Gastrocnemius medialis (tissue), 4 donors: ENCODE measurements at places on chromosomes 5 and 9. TPM values are rescaled to one million over a fixed set of nuclear protein-coding genes. Genes with fewer than 3 reads are reported as not detected.

DNA sequence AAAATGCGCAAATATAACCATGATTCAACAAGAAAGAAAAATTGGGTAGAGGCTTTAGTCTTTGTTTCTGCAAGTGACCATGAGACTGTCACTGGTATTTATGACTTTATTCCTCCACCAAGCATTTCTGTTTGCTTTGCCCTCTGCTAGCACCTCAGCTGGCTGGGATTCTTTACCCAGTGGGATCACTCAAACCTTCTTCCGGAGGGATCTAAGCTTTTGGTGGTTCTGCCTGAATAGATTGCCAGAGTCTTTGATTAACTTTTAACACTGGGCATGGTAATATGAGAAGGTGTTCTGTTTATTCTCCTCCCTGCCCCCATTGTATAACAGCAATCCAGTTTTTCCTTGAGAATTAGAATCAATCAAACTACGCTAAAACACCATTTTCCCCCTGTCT is 59.1 kb upstream of the FBN2 start:
- no peaks in the 10 kb centered on the region for H3K36me3 ChIP-seq
- H3K27ac ChIP-seq: no peak overlapping the region
- no peaks in the 10 kb centered on the region for H3K27me3 ChIP-seq
- H3K4me3 ChIP-seq: no peak overlapping the region
- no peaks in the 10 kb centered on the region for H3K4me1 ChIP-seq

DNA sequence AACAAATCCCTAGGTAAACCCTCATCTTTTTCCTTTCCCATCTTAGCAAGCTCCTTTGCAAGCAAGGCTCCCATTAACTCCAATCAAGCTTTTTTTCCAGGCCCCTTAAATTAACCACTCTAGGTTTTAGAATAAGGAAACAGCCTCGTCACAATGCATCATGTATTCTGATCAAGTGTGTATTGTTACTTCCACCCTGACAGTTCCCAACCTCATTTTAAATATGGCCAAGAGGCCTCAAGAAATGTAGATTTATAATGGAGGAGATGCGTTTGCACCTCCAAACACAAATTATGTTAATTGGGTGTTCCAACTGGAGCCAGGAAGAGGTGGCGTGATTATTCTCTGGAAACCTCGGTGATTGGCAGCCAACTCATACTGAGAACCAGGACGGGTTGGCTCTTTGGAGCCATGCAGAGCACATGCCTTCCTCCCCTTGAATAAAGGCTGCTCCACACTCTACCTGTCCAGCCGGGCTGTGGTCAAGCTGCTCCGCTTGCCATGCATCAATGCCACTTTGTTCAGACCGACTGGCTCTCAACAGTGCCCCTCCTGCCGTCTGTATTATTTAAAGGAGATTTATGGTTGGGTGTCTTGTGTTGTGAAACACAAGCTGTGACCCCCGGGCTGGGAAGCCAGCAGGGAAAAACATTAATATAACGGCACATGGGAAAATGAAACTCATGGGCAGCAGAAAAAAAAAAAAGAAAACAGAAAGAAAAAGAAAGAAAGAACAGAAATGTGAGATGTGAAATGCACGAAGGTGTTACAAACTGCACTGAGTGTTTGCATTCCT is 191.1 kb downstream of the EBF1 start:
- no peak for DNase-seq
- no peaks in the 10 kb centered on the region for H3K36me3 ChIP-seq

- no peaks in the 10 kb centered on the region for H3K4me1 ChIP-seq
- no peaks in the 10 kb centered on the region for H3K36me3 ChIP-seq
- no peak overlapping the region for H3K4me3 ChIP-seq
- peaks cover 18% of the 10 kb centered on the region for H3K27me3 ChIP-seq
- no peak overlapping the region for H3K27ac ChIP-seq
Measured at GRCh38 chr5:1246711-1247431, 21.7 kb downstream of the SLC6A18 start.

DNA sequence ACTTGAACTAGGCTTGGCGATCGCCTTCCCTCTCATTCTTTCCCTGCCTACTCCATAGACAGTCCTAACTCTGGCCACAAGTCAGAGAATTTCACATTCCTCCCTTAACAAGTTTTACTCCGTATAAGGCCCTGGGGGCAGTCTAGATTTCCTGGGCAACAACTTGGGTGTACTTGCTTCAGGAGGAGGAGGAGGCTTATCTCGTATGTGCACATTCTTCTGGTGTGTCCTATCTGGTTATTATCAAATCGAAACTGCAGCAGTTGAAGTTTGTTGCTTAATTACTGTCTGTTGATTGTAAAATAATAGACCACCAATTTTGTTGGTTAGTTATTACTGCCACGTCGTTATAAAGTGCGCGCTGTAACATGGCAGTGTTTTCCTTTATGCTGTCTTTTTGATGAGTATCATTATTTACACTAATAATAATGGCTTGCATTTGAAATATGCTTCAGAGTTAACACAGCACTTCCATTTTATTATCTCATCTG is 42.0 kb downstream of the PIP5K1B start:
- H3K4me3 ChIP-seq: no peak overlapping the region
- no peak overlapping the region for H3K27ac ChIP-seq
- H3K4me1 ChIP-seq: no peaks in the 10 kb centered on the region
- no peaks in the 10 kb centered on the region for H3K36me3 ChIP-seq

GRCh38 chr5:150057052-150057451 is 29.3 kb downstream of the CSF1R start:
- H3K4me3 ChIP-seq: no peak overlapping the region
- H3K36me3 ChIP-seq: peaks cover 38% of the 10 kb centered on the region
- no peaks in the 10 kb centered on the region for H3K27me3 ChIP-seq
- H3K4me1 ChIP-seq: no peaks in the 10 kb centered on the region
- no peak for DNase-seq
- no peak overlapping the region for H3K27ac ChIP-seq

- H3K27ac ChIP-seq: no peak overlapping the region
- H3K36me3 ChIP-seq: no peaks in the 10 kb centered on the region
- no peak overlapping the region for H3K4me3 ChIP-seq
Measured at GRCh38 chr9:12958708-12959107, 183.9 kb downstream of the LURAP1L start.

DNA sequence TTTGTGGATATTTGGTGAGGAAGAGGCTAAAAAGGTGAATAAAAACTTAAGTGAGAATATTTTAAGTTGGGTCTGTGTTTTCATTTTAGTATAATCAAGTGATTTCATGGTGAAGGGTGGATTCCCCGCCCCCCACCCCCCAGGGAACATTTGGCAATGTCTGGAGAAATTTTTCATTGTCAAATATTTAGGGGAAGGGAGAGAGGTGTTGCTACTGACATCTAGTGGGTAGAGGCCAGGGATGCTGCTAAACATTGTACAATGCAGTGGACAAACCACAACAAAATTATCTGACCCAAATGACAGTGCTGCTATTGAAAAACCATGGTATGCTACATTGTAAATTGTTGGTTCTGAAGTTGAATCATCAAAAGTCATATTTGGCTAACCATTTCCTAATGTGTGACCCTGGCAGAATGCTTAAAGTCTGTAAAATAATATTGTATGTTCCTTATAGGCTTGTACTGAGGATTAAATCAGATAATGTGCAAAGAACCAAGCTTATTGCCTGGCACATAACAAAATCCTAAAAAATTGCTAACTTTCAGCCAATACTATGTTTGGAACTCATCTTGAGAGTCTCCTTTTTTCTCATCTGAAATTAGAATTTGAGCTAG is 5.6 kb downstream of the C5orf24 start:
- H3K27ac ChIP-seq: no peak overlapping the region
- no peak overlapping the region for H3K4me3 ChIP-seq
- DNase-seq: no peak

- H3K4me3 ChIP-seq: no peak overlapping the region
- H3K27me3 ChIP-seq: no peaks in the 10 kb centered on the region
- no peak for DNase-seq
- no peaks in the 10 kb centered on the region for H3K36me3 ChIP-seq
Measured at GRCh38 chr5:92836855-92837755, 743.9 kb downstream of the NR2F1-AS1 start.

- DNase-seq: no peak
- H3K4me1 ChIP-seq: no peaks in the 10 kb centered on the region
- no peak overlapping the region for H3K4me3 ChIP-seq
- H3K36me3 ChIP-seq: no peaks in the 10 kb centered on the region
- no peak overlapping the region for H3K27ac ChIP-seq
- no peaks in the 10 kb centered on the region for H3K27me3 ChIP-seq
Measured at GRCh38 chr5:172095368-172096206, 89.1 kb upstream of the FBXW11 start.

GRCh38 chr5:35745660-35746059 is 111.0 kb upstream of the IL7R start:
- H3K4me3 ChIP-seq: no peak overlapping the region
- no peaks in the 10 kb centered on the region for H3K27me3 ChIP-seq
- DNase-seq: no peak
- H3K4me1 ChIP-seq: no peaks in the 10 kb centered on the region
- H3K27ac ChIP-seq: no peak overlapping the region
- no peaks in the 10 kb centered on the region for H3K36me3 ChIP-seq

GRCh38 chr5:32935283-32935682 is 224.2 kb downstream of the NPR3 start:
- H3K36me3 ChIP-seq: no peaks in the 10 kb centered on the region
- H3K4me1 ChIP-seq: no peaks in the 10 kb centered on the region
- H3K27ac ChIP-seq: no peak overlapping the region

The WDR36 gene
- total RNA-seq: 26.3 TPM

The TRPM3 gene
- total RNA-seq: not detected

The PRUNE2 gene
- total RNA-seq: 12.0 TPM
